ENCODE measurements at places on chromosomes 5 and 9.

GRCh38 chr5:53092242-53092641 lies 17.3 kb downstream of the MOCS2 start:
- peak; percentile 52 for DNase-seq

DNA sequence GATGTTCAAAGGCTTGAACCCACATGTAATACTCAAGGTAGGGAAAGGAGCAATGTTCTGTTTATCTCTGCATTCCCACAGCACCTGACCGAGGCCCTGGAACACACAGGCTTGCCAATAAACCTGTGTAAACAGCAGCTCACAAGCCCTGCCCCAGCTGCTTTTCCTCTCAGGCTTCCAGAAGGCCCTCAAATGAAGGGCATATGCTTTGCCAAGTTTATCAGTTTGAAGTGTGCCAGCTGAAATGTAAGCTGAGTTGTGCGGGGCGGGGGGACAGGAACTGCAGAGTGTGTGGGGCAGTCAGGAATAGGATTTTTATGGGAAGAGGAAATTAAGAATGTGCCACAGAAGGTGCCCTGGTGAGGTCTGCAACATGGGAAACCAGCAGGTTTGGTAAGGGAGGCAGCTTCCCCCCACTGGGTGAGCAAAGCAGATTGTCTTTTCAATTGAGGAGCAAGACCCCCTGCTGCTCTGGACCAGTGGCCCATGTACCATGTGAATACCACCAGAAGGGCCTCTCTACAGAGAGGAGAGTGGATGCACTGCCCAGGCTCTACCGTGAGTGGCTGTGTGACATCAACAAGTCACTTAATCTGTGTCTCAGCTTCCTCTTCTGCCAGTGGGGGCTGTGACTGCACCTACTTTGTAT lies 194.8 kb downstream of the SPOCK1 start:
- no peak for DNase-seq

GRCh38 chr9:17938035-17938655 lies 359.3 kb downstream of the SH3GL2 start:
- DNase-seq, result no peak

- no peak for DNase-seq
Measured at GRCh38 chr9:136062657-136063439, 32.2 kb downstream of the NACC2 start.

DNA sequence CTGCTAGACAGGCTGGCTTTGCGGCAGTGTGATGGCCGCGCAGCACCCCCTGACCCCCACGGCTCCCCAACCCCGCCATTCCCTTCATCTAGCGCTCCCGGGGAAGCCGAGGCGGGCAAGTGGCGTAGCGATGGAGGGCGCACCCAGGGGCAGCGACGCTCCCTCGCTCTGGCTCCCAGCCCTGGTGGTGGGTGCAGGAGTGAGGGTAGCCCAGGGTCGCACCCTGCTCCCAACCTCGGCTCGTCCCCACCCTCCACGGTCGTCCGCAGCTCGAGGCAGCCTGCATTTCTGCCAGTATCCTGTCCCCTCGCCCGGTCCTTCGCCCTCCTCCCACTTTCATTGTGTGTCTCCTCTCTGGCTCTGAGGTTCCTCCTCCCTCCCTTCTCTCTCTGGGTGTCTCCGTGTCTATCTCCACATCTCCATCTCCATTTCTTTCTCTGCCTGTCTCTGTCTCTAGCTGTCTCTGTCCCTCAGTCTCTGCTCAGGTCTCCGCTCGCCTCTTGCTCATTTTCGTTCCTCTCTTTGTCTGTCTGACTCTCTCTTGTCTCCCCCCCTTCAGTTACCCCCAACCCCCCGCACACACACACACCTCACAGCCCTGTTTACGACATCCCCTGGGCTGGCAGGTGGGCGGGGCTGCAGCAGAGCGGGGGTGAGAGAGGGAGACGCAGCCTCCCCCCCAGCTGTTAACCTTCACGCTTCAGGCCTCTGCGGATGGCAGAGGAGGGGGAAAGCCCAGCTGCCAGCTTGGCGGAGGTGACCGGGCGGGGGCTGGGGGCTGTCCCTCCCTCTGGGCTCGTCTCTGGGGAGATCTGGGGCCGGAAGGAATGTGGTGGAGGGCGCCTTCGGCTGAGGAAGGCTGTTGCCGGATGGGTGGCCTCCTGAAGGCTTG lies 48.7 kb upstream of the PSD2 start:
- DNase-seq, result peak; percentile 82

GRCh38 chr5:10478436-10478835 lies 36.8 kb downstream of the ROPN1L start:
- no peak for DNase-seq

DNA sequence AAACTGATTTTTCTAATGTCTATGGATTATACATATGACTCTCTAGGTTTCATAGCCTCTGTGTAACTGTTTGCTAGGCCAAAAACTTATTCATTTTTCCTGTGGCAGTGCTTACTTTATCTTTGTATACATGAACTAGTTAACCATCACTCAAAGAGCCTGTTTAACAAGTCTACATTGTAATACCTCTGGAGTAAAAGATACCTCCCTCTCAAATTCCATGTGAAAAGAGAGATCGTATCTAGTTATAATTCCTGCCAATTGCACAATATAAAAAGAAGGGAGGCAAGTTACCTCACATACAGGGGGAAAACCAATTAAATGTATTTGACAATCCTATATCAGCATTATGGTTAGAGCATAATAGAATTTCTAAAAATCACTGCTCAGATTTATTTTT lies 271.9 kb upstream of the ST8SIA4 start:
- no peak for DNase-seq

DNA sequence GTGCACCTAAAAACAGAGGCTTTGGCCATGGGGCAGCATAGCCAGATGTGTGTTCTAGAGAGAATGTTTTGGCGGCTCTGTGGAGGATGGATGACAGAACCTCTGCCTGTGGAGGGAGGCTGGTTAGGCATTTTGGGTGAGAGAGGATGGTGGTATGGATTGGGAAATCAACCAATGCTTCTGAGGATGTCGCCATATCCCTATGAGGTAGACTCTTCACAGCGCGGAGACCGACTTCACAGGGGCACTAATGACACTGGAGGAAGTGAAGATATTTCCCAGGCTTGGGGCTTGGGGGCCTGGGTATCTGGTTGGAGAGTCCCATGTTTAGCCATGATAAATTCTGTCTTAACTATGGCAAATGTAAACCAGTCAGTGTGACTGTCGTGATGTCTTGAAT lies 140.6 kb upstream of the KLF4 start:
- no peak for DNase-seq

GRCh38 chr5:108730617-108731340 lies 16.9 kb upstream of the FER start:
- no peak for DNase-seq

DNA sequence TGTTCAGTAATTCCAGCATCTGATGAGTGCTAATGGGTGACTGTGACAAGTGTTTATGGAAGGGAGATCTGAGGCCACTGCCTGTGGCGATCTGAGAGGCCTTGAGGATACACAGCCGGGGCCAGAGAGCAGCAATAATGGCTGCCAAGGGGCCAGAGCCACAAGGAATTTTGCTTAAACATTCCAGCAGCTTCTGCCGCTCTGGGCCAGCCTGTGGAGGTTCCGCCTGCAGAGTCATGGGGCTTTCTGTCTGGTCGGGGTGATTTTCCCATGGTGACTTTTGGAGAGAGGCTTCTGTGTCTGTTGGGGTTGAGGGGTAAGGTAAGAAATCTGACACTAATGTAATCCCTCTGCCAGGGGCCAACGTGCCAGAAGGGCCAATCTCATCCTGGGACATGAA lies 353.5 kb downstream of the ADAMTS6 start:
- no peak for DNase-seq

DNA sequence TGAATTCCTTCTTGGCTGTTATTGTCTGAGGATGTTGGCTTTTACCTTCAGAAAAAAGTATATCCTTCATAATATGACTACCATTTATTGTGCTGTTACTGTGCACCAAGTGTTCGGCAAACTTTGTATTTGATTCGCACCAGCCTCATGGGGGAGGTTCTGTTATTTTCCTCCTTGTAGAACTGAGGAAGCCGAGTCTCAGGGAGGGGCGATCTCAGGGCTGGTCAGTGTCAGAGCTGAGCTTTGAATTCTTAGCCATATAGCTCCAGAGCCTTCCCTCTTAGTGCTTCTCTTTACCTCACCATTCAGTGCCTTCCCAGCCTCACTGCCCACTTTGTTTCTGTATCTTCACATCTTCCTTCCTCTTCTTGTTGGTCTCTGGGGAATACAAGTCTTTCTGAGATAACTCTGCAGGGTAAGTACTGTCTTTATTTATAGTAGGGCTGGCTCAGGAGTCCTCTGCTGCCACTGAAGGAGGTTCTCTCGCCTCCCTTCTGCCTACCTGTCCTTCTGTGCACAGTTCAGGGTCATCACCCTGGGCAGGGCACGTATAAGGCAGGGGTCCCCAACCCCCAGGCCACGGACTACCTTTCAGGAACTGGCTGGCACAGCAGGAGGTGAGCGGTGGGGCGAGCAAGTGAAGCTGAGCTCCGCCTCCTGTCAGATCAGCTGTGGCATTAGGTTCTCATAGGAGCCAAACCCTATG lies 48.4 kb downstream of the GALNT10 start:
- DNase-seq, result peak; percentile 40

GRCh38 chr9:96419691-96419969 lies 1.5 kb upstream of the ZNF367 start:
- no peak for DNase-seq

- DNase-seq, result no peak
Measured at GRCh38 chr5:54024466-54024865, 285.9 kb downstream of the ARL15 start.

DNA sequence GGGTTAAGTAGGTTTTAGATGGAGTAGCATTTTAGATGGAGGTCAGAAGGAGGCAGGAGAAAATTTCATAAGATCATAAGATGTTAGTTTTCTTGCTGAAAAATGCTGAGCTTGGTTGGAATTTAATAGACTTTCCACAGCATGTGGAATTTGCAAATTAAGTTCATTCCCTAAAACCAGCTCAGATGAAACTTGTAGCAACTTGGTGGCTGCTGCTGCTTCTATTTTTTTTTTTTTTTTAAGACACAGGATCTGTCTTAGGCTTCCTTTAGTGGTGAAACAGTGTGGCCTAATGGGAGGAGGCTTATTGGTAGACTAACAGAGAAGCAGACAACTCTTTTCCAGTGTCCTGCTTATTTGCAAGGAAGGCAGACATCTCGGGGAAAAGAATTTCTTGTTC lies 154.5 kb downstream of the AOPEP start:
- DNase-seq, result peak; percentile 50

- DNase-seq, result no peak
Measured at GRCh38 chr5:55030220-55030619, 6.2 kb downstream of the GZMK start.

Measured in activated CD4-positive, alpha-beta T cell treated with anti-CD3 and anti-CD28 coated beads, Interleukin-2, amount 10 ng/mL, durations not matched to agents 24 days and 14 days (primary cell).